CD4-positive, alpha-beta memory T cell (primary cell): ENCODE measurements at places on chromosomes 5 and 9. TPM values are rescaled to one million over a fixed set of nuclear protein-coding genes. Genes with fewer than 3 reads are reported as not detected.
A peak's percentile ranks its signal among the peaks of the same experiment; 100 is the strongest.

Gene MAP1B
- total RNA-seq, result not detected

- peak overlapping the region; percentile 75 for H3K27ac ChIP-seq
- peak overlapping the region; percentile 63 for H3K4me3 ChIP-seq
- H3K36me3 ChIP-seq, result no peaks in the 10 kb centered on the region
- H3K27me3 ChIP-seq, result no peaks in the 10 kb centered on the region
Observed at GRCh38 chr5:50441493-50441955, 436 bp upstream of the EMB start.

DNA sequence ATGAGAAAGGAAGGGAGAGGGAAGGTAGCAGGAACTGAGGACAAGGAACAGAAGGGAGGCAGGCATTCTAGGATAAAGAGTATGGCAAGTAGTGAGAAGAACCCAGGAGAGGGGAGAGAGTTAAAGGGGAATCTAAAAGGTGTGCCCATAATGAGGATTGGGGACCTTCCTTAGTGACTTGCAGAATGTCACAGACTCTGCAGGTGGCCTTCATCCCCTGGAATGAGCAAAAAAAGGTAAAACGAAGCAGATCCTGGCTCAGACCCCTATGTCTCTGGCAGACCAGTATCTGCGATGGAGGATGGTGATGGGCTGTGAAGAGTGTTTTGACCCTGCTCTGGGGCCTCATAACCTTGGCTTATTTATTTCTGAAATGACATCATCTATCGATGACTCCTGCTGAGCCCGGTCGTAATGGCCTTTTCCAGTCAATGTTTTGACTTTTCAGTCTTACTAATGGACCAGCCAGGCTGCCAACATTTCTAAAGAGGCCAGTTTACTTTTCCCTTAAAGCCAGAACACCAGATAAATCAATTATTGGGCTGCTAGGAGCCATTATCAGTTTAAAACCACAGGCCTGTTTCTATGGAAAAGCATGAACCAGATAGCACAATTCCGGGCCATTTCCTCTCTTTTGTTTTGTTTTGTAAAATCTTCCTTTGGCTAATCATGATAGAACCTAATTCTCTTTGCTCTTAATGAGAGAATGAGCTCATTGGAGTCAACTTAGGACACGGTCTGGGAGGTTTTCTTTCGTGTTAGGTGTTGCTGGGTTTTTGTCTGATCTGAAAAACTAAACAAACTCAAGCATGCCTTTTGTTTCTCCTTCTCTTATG, 3.1 kb downstream of the TMOD1 start:
- no peak for DNase-seq
- no peaks in the 10 kb centered on the region for H3K36me3 ChIP-seq
- peaks cover 21% of the 10 kb centered on the region for H3K27me3 ChIP-seq
- H3K4me1 ChIP-seq, result peaks cover 20% of the 10 kb centered on the region
- no peak overlapping the region for H3K4me3 ChIP-seq

DNA sequence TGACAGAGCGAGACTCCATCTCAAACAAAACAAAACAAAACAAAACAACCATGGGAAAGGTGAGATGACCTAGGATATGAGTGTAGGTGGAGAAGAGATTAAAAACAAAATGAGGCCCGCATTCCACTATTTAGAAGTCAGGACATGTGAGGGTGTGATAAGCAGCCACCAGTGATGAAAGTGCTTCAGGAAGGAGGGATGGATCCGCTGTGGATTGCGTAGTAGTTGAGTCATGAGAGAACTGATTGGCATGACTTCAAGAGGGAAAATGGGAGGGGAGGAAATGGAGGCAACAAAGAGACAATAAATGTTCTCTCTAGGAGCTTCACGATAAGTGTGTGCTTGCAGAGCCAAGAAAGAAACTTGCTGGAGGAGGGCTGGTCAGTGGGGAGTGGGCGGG, 367.6 kb downstream of the ARL15 start:
- DNase-seq, result no peak
- no peaks in the 10 kb centered on the region for H3K27me3 ChIP-seq
- no peaks in the 10 kb centered on the region for H3K4me1 ChIP-seq
- no peak overlapping the region for H3K27ac ChIP-seq
- H3K4me3 ChIP-seq, result no peak overlapping the region

DNA sequence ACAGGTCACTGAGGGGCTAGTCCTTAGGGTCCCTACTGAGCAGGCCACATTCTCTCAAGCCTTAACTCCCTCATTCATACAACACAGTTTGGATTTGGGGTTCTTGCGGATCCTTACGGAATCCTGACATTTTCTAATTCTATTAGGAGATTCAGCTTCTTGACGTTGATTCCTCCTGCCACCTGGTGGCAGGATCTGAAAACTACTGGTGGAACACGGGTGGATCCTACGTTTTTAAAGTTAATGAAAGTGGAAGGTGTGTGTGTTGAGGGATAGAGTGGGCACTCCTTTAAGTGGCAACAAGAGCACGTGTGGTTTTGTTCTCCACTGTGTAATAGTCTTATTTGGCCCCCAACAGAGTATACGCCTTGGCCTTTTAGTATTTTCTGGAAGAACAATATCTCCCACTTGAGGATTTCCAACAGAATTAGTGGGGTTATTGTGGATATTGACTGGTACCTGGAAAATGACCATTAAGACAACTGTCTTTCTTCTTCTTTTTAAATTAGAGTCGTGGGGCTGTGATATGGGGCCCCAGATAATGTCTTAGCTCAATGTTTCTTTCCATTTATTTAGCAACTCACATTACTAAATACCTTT, 25.2 kb downstream of the SLC28A3 start:
- no peaks in the 10 kb centered on the region for H3K36me3 ChIP-seq
- H3K4me1 ChIP-seq, result peaks cover 4% of the 10 kb centered on the region
- peak; percentile 36 for DNase-seq
- H3K4me3 ChIP-seq, result no peak overlapping the region
